NCI-H460 (cell line): ENCODE measurements at places on chromosomes 5 and 9. TPM values are rescaled to one million over a fixed set of nuclear protein-coding genes. Genes with fewer than 3 reads are reported as not detected.

- DNase-seq = no peak
Measured at GRCh38 chr5:143842920-143843319, 31.0 kb downstream of the HMHB1 start.

- DNase-seq = peak; percentile 73
Measured at GRCh38 chr9:122350577-122351355, 20.1 kb upstream of the PTGS1 start.

OTULINL gene
- total RNA-seq = 0.29 and 0.35 TPM in 2 replicates

SURF4 gene
- 212 and 214 TPM in 2 replicates for total RNA-seq

RNF224 gene
- not detected in 2 replicates for total RNA-seq
